ENCODE measurements at places on chromosomes 13 and 19. TPM values are rescaled to one million over a fixed set of nuclear protein-coding genes. Genes with fewer than 3 reads are reported as not detected.

- no peak for DNase-seq
These were observed 2.2 kb upstream of the KCTD12 start for GRCh38 chr13:76888421-76888820.

Gene PEG3
- total RNA-seq = 7.9 TPM

- peak; percentile 16 for DNase-seq
These were observed 34.6 kb downstream of the ADPRHL1 start for GRCh38 chr13:113418722-113419049.

DNA sequence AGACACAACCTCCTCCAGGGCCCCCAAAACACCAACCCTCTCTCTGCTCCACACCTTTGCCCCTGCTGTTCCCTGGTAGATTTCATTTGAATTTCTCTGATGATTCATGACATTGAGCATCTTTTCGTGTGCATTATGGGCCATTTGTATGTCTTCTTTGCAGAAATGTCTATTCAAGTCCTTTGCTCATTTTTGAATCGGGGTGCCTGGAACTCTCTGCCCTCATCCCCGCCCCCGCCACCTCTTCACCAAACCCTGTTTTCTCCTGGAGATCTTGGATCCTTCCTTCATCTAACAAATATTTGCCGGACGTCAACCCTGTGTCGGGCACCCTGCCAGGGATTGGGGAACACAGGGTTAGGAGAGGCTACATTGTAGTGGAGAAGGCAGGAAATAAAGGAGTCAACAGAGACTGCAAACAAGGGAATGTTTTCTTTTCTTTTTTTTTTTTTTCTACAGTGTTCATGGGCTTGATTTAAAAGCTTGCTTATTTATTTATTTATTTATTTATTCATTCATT, 25.5 kb upstream of the SLC1A5 start:
- DNase-seq = peak; percentile 81

DNA sequence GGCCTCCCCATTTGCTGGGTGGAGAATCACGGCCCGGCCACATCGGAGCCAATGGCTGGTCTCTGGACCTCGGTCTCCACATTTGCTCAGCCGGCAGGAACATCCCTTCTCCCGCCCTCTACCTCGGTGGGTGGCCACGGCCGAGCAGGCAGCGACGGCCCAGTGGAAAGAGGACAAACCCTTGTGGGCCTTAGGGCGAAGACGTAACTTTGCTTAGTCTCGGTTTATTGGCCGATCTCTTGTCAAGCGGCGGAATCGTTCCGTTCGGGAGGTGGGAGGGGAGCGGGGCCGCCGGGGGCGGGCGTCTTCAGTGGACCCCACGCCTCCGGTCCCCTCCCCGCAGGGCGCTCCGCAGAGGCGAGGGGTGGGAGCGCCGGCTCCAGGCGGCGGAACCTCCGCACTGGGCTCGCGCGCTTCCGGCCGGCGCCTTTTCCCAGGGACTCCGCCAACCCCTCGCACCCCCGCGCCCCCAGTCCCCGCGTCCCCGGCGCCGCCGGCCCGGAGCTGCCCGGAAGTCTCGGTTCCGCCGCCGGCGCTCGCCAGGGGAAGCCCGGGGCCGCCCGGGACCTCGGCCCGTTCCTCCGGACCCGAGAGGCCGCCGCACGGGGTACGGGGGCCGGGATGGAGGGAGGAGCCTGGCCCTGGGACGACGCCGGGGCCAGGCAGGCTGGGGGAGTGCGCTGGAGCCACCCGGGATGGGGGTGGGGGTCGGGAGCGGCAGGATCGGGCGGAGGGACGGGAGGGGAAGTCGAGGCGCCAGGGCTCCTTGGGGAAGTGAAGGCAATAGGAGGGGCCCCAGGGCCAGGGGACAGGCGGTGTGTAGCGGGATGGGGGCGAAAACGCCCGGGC, at the start of gene ZNF580:
Gene ZNF580, plus strand, starts transcription at position 426 of the 849 bp plus-strand sequence. CDS start 1,507 bp downstream, outside the sequence.
- DNase-seq = peak; percentile 86

DNA sequence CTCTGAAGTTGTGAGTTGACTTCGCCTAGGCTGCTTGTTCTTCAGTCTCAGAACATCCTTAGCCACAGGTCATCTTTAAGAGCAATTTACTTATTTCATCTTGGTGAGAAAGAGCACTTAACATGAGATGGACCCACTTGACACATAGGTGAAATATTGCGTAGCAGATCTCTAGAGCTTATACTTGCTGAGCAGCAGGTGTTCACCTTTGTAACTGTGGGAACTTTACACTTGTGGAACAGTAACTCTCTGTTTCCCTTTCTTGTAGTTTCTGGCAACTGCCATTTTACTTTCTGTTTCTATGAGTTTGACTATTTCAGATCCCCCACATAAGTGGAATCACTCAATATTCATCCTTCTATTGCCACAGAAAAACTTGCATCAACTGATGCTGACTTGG, 95.7 kb downstream of the SLC10A2 start:
- DNase-seq = no peak

Gene APOC4
- total RNA-seq = not detected

- peak; percentile 86 for DNase-seq
These were observed 8.0 kb upstream of the ZNF358 start for GRCh38 chr19:7507884-7508283.

GRCh38 chr19:23772675-23773063, 14.0 kb upstream of the ZNF681 start:
- DNase-seq = no peak

GRCh38 chr13:43831088-43831487, 44.3 kb upstream of the ENOX1 start:
- no peak for DNase-seq

GRCh38 chr13:102128216-102128810, 273.5 kb downstream of the FGF14 start:
- no peak for DNase-seq

DNA sequence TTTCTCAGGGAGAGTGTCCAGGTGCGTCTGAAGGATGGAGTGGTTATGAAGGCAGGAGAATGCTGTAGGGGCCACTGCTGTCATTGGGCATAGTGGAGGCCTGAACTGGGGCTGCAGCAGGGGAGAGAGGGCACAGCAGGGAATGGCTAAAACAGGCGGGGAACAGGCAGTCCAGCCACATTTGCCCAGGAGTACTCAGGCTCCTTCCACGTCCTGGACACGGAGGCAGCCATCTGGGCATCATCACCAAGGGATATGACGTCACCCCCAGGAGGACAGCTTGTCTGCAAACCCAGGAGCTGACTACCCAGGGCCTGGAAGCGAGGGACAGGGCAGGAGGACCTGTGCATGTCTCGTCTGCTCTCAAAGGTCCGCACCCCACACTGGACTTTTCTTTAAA, 22.2 kb downstream of the VSTM2B start:
- DNase-seq = no peak

Gene PDS5B
- total RNA-seq = 25.1 TPM

- no peak for DNase-seq
These were observed 1.2 kb downstream of the CARD8 start for GRCh38 chr19:48254529-48254970.

GRCh38 chr13:106619688-106620555, 52.0 kb upstream of the ARGLU1 start:
- DNase-seq = no peak

Gene USHBP1
- total RNA-seq = 7.6 TPM

Measured in Right ventricle myocardium inferior (tissue), 1 donor.